ENCODE measurements at places on chromosomes 12 and 14. TPM values are rescaled to one million over a fixed set of nuclear protein-coding genes. Genes with fewer than 3 reads are reported as not detected.
A peak's percentile ranks its signal among the peaks of the same experiment; 100 is the strongest.

Gene CCDC85C
- 66.3 TPM for total RNA-seq

Gene TEDC1
- 15.7 TPM for total RNA-seq

Gene CCDC88C
- total RNA-seq: 52.4 TPM

Gene LAG3
- 0.89 TPM for total RNA-seq

Gene TIMM9
- 22.8 TPM for total RNA-seq

Gene ACSM4
- not detected for total RNA-seq

Gene FOXG1
- total RNA-seq: not detected

Gene MGP
- total RNA-seq: 77.0 TPM

Gene KRT3
- not detected for total RNA-seq

DNA sequence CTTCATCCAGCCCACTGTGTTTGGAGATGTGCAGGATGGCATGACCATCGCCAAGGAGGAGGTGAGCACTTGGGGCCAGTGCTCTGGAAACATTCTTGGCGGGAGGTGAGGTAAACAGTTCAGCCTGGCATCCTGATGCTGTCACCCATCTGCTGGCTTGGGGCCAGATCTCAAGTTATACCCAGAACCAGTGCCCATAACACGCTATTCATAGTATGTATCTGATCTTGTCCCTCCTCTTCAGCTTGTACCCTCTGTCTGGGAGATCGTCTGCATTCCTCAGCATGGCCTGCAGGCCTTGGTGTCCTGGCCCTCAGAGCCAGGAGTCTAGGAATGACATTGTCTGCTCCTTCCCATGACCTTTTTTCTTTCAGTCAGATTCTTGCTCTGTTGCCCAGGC lies 31.4 kb downstream of the ALDH2 start:
- no peak for DNase-seq

GRCh38 chr12:13152281-13152680 lies 44.2 kb upstream of the EMP1 start:
- no peak for DNase-seq

- DNase-seq: no peak
These were observed 167.4 kb upstream of the HMGA2 start for GRCh38 chr12:65656891-65657351.

GRCh38 chr14:81192594-81192993 lies 28.2 kb downstream of the GTF2A1 start:
- no peak for DNase-seq

DNA sequence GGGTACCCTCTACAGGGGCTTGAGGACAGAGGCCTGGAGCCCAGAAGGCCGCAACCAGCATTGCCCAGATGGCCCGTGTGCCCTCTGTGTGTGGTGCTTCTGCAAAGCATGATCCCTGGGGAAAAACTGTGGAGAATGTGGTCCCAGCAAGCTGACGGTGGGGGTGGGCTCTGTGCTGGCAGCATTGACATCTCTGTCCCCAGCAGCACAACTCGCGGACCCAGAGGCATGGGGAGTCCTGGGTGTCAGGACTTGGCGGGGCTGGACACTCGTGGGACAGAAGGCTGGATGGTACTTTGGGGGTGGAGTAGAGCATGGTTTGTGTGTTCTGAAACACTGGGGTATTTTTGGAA lies 4.3 kb downstream of the CLBA1 start:
- DNase-seq: no peak

DNA sequence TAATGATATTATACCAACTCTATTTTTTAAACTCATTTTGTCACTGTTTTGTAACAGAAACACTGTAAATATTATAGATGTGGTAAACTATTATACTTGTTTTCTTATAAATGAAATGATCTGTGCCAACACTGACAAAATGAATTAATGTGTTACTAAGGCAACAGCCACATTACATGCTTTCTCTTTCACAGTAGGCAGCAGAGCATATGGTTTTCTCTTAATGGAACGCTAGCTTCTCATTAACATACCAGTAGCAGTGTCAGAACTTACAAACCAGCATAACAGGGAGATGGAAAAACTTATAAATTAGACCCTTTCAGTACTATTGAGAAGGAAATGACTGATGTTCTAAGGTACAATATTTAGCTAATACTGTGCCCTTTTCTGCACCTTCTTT lies 398.8 kb downstream of the PRKD1 start:
- DNase-seq: no peak

DNA sequence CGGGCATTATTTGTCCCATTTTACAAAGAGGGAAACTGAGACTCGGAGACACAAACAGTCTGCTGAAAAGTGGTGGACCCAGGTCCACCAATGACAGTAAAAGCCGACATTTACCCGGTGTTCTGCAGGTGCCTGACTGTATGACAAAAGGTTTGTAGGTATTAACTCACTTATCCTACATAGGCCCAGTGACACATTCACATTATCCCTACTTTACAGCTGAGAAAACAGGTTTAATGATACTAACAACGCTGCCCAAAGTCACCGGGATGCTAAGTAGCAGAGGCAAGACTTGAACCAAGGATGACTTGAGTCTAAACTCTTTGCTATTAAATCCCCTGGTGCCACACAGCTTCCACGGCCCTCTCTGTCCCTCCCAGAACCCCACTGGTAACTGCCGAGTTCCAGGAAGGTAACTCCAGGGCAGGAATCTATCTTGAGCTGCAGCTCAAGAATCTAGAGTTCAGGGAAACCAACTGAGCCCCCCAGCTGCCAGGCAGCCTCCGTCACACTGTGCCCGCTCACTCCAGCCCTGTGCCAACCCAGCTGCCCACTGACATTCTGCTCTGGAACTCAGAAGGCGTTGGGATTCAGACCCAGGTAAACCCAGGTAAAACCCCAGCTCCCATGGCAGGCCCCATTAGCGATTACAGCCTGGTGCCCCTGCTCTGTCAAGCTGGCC lies 33.7 kb downstream of the SYNE3 start:
- DNase-seq: no peak

- peak; percentile 70 for DNase-seq
These were observed 17.6 kb downstream of the CCDC88C start for GRCh38 chr14:91399868-91400640.

- DNase-seq: no peak
These were observed 51.8 kb downstream of the FAM222A start for GRCh38 chr12:109765446-109765810.

DNA sequence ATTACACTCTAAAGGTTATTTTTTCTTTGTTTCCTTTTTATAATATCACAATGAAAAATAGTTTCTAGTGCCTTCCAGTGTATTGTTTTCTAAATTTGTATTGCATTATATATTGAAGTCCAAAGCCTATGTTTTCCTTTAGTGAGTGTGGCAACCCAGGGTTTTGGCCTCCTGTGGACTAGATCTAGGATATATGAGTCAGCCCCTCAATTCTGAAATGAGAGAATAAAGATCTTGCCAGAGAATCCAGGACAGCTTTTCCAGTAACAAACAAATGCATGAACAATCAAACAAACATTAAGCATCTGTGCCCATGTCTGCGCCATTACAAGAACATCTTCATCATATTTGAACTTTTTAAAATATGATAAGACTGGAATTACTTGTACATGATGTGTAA lies 70.7 kb upstream of the SSTR1 start:
- no peak for DNase-seq

GRCh38 chr12:128928361-128928760 lies 75.1 kb downstream of the GLT1D1 start:
- no peak for DNase-seq

- DNase-seq: no peak
These were observed 3.4 kb downstream of the SPX start for GRCh38 chr12:21529456-21529855.

- no peak for DNase-seq
These were observed 16.6 kb upstream of the TSPAN11 start for GRCh38 chr12:30910038-30910350.

DNA sequence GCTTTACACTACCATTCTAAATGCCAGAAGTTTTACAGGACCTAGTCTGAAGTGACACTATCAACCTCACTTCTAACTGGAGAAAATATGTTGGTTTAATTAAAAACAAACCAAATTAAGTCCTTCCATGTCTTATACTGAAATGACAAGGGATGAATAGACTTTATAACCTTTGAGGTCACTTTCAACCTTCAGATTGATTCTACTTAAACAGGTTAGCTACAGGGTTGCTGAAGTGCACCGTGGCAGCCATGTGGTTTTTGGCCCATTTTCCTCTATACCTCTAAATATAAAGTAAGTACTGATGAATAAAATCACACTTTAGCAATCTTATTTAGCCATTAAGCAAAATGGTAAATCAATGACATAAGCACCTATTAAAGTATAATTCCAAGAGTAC lies 3.9 kb downstream of the SLC38A2 start:
- no peak for DNase-seq

DNA sequence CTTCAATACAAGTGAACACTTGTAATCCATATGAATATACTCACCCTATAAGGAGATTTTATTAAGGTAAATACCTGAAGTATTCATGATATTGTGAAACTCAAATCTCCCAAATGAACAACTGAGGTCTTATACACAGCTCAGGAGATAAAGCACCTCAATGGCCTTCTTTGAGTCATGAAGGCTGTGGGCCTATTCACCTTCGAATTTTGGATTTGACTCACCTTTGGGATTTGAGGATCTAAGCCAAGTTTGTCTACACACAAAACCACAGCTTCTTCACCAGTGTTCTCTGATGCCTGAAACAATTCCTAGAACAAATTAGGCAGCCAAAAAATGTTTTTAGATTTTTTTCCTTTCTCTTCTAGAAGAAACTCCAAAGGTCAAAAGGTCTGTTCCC lies 194.1 kb downstream of the NUAK1 start:
- no peak for DNase-seq

DNA sequence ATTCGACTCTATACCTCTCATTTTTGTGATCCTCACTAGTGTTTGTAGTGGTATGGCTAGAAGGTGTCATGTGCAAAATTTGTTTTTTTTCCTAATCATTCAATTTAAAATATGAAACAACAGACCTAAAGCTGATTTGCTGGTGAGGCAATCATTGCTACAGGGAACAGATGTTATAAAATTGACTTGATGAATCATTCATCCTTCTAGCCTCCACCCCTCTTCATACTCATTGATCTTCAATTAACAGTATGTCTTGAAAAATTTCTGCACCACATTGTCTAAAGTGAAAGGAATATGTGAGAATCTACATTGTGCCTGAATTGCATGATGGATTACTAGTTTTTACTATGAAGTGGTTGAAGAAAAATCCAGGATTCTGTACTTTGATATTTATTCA lies 349.0 kb upstream of the NAV3 start:
- DNase-seq: no peak

DNA sequence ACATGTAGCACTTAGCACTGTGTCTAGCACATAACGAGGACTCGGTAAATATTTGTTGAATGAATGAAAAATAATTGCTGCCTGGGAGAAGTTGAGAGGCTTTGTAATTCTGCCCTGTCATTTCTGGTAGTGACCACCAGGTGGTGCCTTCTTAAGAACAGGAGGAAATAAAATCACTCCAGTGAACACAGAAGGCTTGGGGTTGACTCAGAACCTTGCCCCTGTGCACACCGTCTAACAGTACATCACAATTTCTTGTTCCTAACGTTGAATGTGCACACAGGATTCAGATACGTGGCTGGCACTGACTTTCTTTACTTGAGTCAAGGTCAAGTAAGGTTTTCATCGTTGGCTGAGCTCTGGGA lies 91.8 kb downstream of the RGS6 start:
- DNase-seq: peak; percentile 5

- DNase-seq: no peak
These were observed 15.5 kb upstream of the SERPINA9 start for GRCh38 chr14:94491511-94491910.

GRCh38 chr12:123519141-123520001 lies 14.1 kb downstream of the RILPL1 start:
- no peak for DNase-seq

DNA sequence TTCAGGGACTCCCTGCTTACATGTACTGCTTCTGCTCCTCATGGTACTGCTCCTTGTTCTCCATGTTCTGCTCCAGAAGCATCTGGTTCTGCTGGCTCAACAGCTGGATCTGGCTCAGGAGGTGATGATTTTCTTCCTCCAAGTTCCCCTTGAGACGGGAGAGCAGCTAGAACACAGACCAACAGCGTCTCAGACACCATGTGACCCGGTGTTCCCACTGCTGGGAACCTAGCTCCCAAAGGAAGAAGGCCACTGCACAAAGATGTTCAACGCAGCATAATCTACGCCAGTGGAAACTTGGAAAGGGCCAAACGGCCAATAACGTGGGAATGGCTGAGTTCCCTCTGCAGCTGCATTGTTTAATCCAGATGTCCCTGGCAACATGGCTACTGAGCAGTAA lies 49.6 kb upstream of the GPR68 start:
- DNase-seq: no peak

DNA sequence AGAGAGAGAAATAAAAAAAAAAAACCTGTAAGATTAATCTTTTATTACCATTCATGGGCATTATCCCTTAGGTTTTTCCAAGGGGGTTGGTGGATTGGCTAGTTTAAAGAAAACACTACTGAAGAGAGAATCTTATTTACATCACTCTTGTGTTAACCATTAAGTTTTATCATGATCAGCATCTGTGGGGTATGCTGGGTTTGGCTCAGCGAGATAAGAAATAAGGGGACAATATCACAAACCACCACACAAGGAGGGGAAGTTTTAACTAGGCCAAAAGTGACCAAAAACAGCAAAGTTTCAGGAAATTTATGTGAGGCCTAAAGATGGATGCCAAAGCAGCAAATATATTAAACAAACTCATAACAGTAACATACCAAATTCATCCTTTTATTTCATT lies 548.6 kb downstream of the SLC16A7 start:
- no peak for DNase-seq

GRCh38 chr14:67514203-67514607 lies 18.9 kb upstream of the PLEKHH1 start:
- peak; percentile 31 for DNase-seq

- no peak for DNase-seq
These were observed 653.8 kb downstream of the NOVA1 start for GRCh38 chr14:25944020-25944419.
